GM23338 (cell line): ENCODE measurements at places on chromosomes 2 and 18. TPM values are rescaled to one million over a fixed set of nuclear protein-coding genes. Genes with fewer than 3 reads are reported as not detected.

DNA sequence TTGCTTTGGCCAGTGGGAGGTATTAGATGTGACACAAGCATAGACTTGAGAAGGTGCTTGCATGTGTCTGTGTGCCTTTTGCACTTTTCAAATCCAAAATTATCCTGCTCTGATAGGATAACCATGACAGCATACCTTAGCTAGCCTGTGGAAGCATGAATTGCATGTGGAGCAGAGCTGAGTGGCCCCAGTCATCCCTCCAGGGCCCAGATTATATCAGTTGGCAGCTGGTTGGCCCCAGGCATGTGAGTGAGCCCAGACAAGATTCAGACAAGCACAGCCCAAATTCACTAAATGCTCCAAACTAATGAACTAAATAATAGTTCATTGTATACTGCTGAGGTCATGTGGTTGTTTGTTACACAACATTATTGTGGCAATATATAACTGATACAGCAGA is 18.8 kb downstream of the TACR1 start:
- DNase-seq: no peak

GRCh38 chr2:218658671-218659257 is 659 bp downstream of the ZNF142 start:
- peak; percentile 90 for DNase-seq

- no peak for DNase-seq
Measured at GRCh38 chr2:85398426-85399182, 11.6 kb downstream of the CAPG start.

DNA sequence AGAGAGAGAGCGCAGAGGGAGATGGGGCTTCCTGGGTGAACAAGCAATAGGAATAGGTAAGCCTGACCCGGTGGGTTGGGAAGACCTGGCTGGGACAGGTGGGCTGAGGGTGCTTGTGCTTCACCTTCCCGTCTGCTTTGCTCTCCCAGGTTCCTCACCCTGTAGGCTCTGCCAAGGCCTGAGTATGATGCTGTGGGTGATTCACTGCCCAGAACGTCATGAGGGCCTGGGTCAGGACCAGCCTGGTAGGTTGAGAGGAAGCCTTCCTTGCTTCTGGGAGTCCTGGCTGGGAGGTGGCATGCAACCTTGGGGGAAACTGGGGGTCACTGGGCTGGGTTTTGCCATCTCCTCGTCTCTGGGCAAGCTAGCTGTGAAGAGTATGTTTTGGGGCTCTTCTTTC is 220.2 kb upstream of the APCDD1 start:
- no peak for DNase-seq

- peak; percentile 22 for DNase-seq
Measured at GRCh38 chr2:215624423-215624829, 188.6 kb upstream of the FN1 start.

- DNase-seq: no peak
Measured at GRCh38 chr18:57497372-57498294, 62.5 kb downstream of the ONECUT2 start.

GRCh38 chr2:88838165-88838635 is 146.7 kb downstream of the RPIA start:
- no peak for DNase-seq

- no peak for DNase-seq
Measured at GRCh38 chr18:73636355-73636754, 511.3 kb downstream of the FBXO15 start.

DNA sequence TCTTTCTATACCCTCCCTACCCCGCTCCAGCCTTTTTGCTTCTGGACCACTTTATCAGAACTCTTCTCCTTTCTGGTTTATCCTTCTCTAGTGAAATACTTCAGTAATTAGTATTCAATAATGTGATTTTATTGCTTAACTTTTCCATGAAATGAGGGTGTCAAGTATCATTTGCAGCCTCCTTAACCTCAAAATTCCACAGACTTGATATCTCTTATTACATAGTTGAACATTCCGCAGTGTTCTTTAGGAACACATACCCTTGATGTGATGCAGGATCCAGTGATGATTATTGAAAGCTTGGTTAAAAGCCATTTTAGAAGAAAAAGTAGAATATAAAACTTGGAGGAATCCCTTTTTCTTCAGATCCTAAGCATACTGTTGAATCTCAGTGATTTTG is 94.8 kb downstream of the GREB1L start:
- DNase-seq: no peak

The WNT10A gene
- total RNA-seq: not detected in 2 replicates

The CENPA gene
- 13.0 and 16.8 TPM in 2 replicates for total RNA-seq
